Activated CD4-positive, alpha-beta T cell treated with anti-CD3 and anti-CD28 coated beads for 4 hours (primary cell): ENCODE measurements at places on chromosomes 4 and X.

DNA sequence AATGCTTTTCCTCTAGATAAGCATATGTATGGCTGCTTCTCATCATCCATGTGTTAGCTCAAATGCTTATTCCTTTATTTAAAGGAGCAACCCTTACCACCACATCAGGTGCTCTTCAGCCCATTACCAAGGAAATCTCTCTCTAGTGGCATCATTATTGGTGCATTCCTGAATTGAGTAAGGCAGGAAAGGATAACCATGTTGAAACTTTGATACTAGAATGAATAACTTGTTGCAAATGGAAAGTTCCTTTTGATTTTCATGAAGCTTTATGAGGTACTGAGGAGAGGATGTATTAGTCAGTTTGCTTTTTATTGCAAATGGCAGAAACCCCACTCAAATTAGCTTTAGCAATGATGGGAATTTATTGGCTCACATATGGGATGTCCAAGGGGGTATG is 212.3 kb upstream of the FGF13 start:
- no peak for DNase-seq

GRCh38 chr4:54446581-54446980 is 211.2 kb upstream of the KIT start:
- no peak for DNase-seq

DNA sequence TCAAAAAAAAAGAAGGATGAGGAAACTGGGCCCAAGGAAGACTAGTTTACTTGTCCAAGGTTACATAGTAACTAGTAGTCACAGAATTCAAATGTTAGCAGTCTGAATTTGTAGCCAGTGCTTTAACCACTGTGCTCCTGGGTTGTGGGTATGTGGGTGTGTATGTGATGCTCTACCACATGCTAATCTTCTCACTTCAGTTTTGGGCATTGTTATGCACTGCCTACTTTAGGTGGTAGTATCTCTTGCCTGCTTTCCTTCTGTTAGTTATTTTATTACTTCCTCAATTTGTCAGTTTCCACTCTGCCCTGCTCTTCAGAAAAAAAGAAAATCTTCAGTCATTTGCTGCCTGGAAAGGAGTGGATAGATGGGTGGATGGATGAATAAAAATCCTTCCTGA is 219.2 kb downstream of the RPA4 start:
- DNase-seq = no peak

DNA sequence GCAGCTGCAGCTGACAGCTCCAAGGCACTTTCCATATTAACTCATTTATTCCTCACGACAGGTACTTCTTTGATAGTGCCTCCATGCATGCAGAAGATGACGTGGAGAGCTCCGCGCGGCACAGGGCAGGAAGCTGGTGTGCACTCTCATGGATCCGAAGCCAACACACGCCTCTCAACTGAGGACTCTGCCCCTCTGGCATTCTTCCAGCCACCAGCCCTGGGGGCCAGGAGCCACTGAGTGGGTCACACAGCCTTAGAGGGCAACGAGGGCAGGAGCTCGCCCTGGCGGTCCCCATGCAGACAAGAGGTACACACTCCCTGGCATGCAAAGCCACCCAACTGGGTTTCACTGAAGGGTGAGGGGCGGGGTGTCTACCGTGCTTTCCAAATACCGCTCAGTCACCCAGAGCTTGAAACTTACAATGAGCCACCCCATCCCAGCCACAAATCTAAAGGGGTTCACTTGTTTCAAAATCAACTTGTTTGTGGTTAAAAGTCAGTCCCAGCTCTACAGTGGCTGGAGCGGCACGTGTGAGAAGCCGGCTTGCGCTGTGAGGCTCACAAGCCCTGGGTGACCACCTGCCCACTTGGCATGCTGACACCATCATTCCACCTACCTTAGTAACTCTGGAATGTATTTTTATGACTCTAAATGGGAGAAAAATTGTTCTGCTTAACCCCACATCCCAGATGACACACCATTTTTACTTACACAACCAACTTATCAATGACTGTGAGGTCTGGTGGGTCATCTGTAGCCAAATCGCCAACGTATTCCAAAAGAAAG is 16.2 kb downstream of the NOP14 start:
- no peak for DNase-seq

DNA sequence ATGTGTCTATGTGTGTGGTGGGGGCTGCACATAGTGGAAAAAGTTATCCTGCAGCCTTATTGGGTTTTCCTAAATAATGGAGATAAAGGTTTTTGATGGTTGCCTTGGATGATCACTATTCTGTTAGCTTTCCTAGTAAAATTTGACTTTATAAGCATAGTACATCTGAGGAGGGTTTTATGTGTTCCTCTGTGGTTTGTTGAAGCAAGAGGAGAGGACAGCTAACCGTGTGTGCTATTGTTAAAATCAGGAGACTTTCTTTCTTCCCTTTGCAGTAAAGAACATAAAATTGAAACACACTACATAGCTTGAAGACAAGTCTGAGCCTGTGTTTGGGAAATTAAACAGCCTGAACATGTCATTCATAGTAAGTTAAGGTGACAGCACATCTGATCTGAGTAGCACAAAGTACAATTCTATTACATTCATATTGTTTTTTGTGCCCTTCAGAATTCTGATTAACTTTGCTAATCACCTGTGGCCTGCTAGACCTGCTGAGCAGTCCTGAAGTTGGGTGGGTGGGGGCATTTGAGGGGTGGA is 36.8 kb downstream of the C4orf51 start:
- no peak for DNase-seq

GRCh38 chr4:173211222-173211621 is 42.6 kb downstream of the GALNT7 start:
- DNase-seq = no peak

- DNase-seq = no peak
Measured at GRCh38 chr4:142079959-142080358, 443.6 kb downstream of the IL15 start.

DNA sequence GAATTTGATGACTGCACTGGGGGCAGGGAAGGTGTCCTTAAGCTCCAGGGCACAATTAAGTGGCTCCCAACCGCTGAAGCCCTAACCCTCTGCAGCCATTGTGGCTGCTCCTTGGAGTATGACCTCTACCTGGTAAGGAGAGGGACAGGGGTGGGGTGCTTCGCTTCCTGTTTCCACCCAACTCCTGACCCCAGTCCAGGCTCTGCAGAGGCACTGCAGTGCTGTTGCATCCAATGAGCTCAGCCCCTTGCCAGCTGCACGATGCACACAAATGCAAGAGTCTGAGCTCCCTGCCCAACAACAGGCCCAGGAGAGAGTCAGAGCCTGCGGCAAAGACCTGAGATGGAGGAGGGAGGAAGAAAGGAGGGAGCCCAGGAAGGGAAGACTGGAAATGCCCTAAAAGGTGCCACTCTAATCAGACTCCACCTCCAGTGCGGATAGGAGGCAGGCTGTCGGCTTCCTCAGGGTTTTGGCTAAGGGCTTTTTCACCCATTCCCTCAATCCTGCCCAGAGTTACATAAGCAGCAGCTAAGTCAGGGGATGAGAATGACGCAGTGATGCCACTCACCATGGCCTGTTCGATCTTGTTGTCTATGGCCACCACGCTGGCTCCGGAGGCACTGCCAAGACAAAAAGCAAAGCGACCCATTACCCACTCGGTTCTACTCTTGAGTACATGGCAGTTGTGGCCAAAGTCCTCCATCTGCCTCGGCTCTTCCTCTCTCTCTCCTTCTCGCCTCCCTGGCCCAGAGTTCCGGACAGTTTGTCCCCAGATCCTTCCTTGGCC is 60.1 kb downstream of the TSC22D3 start:
- DNase-seq = no peak

DNA sequence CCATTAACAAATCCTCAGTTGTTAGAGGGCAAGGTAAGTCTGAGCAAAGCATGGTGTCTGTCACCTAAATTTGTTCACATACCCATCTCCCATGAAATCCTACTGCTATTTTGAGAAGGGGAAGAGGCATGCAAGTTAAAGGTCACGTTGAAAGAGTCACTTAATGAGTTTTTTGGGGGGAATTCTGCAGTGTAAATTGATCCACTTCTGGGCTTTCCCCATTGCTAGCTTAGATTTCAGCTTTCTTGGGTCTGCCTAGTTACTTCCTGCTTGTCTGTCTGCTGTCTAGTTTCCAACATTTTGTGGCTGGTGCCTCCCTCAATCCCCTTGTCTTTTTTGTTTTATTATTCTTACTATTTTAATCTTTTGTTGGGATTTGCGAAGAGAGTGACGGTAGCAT is 32.0 kb downstream of the CEP135 start:
- DNase-seq = no peak

GRCh38 chr4:7949759-7950158 is 10.1 kb upstream of the AFAP1 start:
- DNase-seq = no peak

- no peak for DNase-seq
Measured at GRCh38 chr4:1412376-1413203, 6.3 kb upstream of the NKX1-1 start.

GRCh38 chr4:49000806-49001205 is 14.7 kb downstream of the CWH43 start:
- DNase-seq = no peak

GRCh38 chrX:68536429-68536828 is 37.6 kb downstream of the YIPF6 start:
- DNase-seq = no peak

DNA sequence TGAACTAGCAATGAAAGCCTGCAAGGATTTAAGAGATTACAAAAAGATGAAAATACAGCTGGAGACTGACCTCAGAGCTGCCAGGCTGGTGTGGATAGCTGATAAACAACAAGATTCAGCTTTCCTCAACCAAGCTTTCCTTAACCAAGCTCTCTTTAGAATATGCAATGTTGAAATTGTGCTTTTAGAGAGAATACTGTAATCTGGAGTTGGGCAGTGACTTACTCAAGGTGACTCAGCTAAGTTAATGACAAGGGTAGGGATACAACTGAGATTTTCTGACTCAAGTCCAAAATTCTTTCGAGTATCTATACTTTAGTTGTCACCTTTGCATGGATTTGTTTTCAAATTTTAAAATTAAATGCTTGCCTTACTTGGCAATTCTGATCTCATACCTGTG is 98.0 kb downstream of the AMMECR1 start:
- no peak for DNase-seq

GRCh38 chrX:41708486-41708885 is 15.5 kb upstream of the GPR82 start:
- DNase-seq = no peak

- DNase-seq = no peak
Measured at GRCh38 chrX:82534086-82534597, 973.9 kb upstream of the POU3F4 start.

DNA sequence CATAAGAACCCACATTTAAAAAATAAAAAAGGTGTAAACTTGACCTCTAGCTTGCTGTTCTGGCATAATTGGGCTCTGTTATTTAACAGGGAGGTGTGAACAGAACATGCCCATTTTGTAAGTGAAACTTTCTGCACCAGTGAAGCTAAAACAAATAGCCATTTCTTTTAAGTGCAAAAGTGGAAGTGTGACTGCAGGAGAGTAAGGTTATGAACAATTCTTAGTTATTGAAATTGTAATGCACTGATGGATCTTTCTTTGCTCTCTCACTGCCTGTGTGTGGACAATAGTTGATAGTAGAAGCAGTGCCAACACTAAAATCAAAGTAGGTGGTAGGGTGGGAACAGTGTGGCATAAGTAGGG is 12.6 kb downstream of the P2RY10 start:
- no peak for DNase-seq

GRCh38 chr4:145554691-145555090 is 64.5 kb upstream of the MMAA start:
- DNase-seq = no peak

DNA sequence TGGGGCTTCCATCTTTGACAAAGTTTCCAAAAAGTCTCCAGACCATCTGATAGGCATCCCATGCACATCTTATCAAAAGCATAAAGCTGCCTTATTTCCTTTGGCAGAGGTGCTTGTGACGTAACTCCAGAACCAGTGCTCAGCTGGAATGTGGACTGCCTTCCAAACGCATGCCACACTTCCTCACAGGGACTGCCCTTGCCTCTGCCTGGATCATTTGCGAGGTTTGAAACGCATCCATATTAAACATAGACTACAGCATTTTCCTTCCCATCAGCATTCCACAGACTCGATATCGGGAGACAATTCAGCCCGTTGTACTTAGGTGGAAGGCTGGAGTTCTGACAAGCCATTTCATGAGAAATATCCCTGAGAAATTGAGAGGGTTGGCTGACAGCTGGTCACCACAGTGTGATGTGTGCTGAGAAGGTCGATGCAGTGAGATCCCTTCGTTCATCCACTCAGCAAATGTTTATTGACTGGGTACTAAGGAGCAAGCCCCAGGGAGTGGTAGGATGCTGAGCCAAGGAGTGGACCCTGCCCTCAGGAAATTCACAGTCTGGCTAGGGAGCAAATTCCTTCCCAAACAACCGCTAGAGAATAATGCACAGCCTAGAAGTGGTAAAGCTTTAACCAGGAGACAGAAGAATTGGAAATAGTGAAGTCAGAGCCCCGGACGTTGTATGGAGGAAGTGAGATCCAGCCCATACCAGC is 376.0 kb downstream of the BCOR start:
- no peak for DNase-seq

DNA sequence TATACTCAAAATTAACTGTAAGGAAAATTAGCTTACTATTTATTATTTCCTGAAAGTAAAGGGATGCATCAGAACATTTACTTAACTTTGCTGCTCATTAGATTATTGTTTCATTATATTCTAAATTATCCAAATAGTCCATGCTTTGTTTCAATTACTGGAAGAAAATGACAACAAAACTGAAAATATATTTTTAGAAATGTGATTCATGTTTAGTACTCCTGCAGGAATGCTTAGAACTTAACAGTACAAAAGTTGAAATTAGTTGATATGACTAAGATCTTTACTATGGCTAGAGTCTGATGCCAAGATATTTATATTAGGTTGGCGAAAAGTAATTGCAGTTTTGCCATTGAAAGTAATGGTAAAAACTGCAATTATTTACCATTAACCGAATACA is 660.5 kb upstream of the PABPC4L start:
- no peak for DNase-seq

- no peak for DNase-seq
Measured at GRCh38 chr4:38236003-38236402, 275.8 kb downstream of the PTTG2 start.

GRCh38 chrX:24113181-24113580 is 36.3 kb upstream of the ZFX start:
- no peak for DNase-seq

- no peak for DNase-seq
Measured at GRCh38 chrX:64437218-64437617, 42.0 kb upstream of the MTMR8 start.
